NCI-H2029 (cell line): ENCODE measurements at places on chromosomes 3 and 15.

DNA sequence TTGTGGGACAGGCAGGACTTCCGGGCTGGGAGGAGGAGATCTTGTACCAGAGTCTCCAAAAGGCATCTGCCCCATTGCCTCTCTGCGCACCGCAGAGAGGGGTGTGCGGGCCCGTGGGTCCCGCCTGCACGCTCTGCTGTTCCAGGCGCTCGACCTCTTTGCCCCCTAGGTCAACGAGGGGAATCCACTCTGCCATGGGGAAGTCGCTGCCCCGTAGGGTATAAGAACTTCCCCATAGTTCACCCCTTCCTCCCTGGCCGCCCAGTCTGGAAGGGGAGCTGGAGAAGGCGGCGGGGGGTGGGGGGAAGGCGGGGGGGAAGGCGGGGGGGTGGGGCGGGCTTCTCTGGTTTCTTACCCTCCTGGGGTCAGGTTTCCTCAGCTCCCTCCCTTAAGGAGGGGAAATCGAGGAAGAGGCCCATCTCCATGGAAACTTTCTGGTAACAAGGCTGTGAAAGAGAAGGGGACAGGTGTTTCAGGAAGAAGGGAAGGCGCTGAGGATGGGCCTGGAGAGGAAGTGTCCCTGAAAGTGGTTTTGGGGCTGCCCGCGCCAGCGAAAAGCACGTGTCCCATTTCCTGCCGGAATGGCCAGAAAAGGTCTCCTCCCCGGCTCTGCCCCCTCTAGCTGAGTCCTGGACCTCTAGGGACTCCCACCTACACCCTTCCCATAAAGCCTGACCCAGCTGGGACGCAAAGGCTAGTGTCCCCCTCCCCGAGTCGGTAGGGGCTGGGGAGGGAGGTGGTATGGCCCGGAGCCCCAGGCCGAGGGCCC is 27.5 kb downstream of the NR1I2 start:
- DNase-seq, result no peak

DNA sequence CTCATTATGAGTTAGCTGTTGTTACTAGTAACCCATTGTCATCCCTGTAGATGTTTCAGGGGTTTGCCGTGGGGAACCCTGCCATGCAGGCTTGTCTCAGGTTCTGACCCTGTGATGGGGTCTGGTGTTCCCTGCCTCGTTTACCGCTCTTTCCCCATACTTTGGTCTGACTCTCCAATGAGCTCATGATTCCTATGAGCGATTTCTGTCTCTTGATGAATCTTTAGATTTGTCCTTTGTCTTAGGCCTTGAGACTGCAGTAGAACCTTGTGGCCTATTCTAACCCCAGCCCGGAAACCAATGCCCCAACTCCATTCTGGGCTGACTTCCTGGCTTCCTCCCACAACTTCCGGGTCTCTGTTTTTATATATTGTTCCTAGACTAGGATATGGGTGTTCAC is 11.3 kb upstream of the IQGAP1 start:
- DNase-seq, result no peak

DNA sequence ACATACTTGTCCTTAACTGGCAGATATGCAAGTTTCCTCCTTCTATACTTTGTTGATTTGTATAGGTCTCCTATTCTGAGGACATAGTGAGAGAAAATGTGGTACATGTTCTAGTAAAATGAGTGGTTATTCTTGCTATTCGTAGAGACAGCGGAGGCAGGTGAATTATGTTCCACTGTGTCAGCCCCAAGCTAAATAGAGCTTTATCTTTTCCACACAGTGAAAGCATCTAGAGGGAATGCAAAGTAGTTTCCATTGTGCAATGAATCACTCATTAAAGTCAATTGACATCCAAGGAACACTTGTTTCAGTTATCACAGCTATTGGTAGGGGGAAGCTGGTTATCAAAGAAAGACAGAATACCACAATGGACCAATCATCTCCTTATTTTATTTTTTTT is 262.4 kb downstream of the NLGN1 start:
- DNase-seq, result no peak

DNA sequence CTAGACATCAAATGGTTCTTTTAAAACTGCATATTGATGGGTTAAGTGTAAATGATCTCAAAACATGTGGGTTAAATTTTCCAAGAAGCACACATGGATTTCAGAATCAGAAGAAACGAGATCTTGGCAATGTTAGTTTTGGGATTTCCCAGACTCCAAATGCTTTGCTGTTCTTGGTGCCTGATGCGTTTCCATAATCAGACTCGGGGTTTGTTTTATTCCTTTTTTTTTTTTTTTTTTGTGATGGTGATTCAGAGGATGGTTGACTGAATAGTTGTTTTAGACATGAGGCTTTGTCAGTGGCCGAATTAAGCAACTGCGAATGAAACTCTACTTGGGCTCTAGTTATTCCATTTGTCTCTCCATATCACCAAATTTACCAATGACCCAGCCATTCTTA is 52.2 kb upstream of the FAM98B start:
- DNase-seq, result no peak

GRCh38 chr3:42632146-42632545 is 21.4 kb upstream of the ZBTB47 start:
- no peak for DNase-seq

DNA sequence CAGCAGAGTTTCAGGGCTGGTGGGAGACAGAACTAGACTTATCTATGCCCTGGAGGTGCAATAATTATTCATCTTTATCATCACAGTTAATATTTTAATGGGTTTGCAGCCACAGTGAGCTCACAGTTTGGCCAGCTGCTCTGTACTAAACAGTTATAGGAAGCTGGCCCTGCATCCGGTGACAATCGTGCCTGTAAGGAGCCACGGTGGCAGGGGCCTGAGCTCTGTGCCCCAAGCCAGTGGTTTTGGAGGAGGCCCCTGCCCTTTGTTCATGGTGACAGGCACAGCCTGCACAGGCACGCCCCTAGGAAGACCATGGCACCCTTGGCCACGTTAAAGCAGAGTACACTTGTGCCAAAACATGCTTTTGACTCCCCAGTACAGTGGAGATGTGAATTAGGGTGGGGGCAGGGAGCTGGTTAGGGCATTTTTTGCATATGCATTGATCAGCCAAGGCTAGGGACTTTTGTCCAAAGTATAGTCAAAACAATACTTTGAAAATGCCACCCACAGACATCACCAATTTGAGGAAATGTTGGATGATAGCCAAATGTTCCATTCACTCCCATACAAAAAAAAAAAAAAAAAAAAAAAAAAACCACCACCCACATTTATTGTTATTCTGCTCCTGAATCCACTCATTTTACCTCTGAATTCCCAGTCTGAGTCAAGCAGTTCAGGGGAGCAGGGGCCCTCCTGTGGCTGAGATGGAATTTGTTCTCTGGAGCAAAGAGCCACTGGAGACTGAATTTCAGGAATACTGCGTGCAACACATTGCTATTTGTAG is 3.4 kb upstream of the RFTN1 start:
- no peak for DNase-seq

- DNase-seq, result no peak
These were observed 98.2 kb downstream of the IGF1R start for GRCh38 chr15:98746375-98747155.

DNA sequence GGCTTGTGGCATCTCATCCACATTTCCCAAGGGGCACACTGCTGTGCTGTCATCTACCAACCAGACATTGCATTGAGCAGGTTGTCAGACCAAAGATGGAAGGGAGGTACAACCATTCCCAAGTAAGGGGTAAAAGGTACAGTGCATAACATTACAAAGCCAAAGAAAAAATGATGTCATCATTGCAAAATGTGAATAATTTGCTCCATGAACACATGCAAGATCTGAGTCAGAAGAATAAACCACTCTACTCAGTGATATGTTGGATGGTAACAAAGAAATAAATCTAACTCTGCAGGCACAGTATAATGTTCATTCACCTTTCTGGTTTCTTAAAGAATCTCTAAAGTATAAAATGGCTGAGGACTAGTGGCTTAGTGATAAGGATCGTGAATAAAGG is 202.7 kb downstream of the MAGI1 start:
- DNase-seq, result no peak

DNA sequence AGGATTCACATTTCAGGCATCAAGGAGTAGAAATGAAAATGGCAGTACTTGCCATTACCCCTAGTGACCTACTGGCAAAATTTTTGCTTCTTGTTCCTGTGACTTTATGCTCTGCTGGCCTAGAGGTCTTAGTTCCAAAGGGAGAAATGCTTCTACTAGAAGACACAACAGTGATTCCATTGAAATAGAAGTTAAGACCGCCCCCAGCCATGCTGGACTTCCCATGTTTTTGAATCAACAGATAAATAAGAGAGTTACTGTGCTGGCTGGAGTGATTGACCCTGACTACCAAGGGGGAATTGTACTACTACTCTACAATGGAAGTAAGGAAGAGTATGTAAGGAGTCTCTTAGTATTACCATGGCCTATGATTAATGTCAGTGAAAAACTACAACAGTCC is 196.2 kb upstream of the AZI2 start:
- no peak for DNase-seq

GRCh38 chr3:129346695-129347457 is 68.2 kb downstream of the HMCES start:
- no peak for DNase-seq

DNA sequence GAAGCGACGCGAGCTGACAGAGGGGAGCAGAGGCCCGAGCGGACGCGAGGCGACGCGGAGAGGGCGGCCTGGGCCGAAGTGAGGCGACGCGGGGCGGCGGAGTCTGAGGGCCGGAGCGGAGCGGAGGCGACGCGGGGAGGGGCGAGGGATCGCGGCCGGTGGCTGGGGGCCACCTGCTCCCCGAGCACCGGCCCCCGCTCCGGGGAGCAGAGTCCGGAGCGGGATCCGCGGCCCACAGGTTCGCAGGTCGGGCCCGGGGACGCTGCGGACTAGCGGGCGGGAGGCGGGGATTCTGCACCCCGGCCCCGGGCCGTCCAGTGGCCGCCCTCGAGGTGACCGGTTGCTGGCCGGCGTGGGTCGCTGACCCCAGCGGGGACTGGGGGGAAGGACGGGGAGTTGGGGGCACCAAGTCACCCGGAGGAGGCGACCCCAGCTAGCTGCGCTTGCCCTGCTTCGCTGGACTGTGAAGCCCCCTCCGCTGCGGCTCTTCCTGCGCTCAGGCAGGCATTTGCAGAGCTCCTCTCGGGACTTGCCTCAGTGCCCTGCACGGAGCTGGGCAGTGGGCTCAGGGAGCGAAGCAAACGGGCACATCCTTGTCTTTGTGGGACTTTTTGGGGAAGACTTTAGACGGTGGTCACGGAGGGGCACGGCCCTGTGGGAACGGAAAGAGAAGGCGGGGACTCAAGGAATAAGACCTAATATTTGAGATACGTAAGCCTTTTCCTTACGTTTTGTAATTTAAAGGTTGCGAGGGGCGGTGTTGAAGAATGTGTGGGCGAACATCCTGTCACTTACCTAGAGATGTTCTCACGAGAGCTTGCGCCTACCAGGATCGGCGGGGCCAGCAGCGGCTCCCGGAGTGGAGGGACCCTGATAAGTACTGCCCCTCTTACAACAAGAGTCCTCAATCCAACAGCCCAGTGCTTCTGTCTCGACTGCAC is 566 bp downstream of the HMCES start:
- DNase-seq, result peak; percentile 1

GRCh38 chr3:83248454-83248853 is 1487.0 kb upstream of the GBE1 start:
- DNase-seq, result no peak

DNA sequence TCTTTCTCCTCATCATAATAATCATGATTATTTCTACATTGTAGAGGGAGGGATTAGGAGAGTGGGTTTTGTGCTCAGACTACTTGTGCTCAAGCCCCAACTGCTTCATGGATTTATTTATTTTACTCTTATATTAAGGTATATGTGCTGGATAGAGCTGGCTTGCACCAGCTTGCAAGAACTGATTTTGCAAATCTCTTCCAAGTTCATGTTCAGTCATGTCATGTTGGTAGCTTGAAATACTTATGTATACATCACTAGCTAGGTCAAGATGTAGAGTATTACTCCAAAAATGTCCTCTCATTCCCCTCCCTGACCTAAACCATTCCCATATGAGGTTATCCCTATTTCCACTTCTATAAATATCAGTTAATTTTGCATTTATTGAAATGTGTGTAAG is 293.9 kb upstream of the RBMS3 start:
- no peak for DNase-seq

- DNase-seq, result no peak
These were observed 30.6 kb downstream of the SATB1 start for GRCh38 chr3:18394384-18394995.

- DNase-seq, result no peak
These were observed 233.8 kb downstream of the NTRK3 start for GRCh38 chr15:88022716-88023115.

DNA sequence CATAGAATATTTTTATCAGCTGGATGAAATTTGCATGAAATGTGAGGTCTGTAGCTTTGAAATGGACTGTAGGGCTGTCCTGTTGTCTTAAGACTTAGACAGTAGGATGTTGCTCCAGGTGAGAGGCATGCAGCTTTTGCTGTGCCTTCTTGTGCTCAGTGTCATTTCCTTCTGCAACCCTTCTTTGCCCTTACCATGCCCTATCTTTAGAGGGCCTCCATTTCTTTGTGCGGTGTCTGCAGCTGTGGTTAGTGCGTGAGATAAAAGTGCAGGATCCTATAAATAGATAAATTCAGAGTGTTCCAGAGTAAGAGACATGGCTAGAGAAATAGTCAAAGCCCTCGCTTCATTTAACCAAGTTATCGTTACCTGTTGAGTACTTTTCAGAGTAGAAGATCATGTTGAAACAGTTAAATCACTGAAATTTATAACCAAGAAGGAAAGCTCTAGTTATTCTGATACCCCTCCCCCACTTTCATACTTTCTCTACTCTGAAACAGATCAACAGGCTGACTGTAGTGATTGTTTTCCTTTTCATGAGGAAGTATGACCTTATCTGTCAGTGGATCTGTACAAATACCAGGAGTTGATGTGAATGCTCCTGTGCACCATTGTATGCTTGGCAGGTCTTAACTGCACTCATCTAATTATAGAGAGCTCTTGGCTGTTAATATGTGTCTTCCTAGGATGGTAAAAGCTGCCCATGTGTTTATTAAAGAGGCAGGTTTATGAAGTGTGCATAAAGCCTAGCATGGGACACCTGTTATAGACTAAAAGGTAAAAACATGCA is 18.2 kb downstream of the EIF3J start:
- DNase-seq, result no peak

GRCh38 chr15:40575113-40575512 is 6.0 kb downstream of the RPUSD2 start:
- DNase-seq, result no peak

DNA sequence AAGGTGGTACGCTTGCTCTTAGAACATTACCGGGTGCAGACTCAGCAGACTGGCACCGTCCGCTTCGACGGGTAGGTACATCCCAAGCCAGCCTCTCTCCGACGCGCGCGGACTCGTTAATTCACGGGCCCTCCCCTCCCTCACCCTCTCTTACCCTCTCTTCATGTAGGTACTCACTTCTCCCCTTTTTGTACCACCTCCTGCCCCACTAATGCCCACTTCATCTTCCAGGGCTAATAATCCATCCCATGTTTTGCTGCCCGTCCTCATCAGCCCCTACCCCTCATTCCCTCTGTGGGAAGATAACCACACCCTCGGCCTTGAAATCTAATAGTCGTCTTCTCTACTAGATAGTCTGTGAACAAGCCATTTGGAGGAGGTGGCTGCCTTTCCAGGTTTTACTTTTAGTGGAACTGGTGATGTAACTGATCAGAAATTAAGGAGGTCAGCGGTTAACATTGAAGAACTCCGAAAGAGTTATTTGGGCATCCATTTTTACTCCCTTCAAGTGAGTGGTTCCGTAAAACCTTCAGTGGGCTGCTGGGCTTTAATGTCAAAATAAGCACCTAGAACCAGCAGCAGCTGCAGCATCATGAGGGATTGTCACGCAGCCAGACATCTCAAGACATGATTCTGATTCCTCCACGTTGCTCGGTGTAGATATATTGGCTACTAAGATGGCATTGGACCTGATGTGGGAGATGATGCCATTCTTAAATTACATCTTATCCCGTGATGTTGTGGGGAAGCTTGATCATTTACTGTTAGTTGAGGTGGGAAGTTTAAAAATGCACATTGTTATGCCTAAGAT is 1.3 kb downstream of the FEM1B start:
- peak; percentile 18 for DNase-seq
